Stimulated activated CD4-positive, alpha-beta T cell treated with anti-CD3 and anti-CD28 coated beads, Interleukin-1b, Interleukin-23, amount 100 ng/mL, for 24 hours (primary cell): ENCODE measurements at places on chromosomes 13 and 19.

DNA sequence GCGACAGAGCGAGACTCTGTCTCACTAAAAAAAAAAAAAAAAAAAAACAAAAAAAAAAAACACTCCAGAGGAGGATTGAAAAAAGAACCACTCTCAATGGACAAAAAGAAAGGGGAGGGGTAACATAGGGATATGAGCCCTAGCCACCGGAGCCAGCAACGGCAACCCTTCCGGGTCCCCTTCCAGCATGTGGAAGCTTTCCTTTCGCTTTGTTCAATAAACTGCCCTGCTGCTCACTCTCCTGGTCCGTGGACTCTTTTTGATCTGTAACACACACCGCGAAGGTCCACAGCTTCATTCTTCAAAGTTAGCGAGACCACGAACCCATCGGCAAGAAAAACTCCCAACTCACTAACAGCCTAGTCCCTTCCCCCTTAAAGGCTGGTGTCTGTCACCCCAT, 1.0 kb upstream of the REX1BD start:
- DNase-seq: no peak

DNA sequence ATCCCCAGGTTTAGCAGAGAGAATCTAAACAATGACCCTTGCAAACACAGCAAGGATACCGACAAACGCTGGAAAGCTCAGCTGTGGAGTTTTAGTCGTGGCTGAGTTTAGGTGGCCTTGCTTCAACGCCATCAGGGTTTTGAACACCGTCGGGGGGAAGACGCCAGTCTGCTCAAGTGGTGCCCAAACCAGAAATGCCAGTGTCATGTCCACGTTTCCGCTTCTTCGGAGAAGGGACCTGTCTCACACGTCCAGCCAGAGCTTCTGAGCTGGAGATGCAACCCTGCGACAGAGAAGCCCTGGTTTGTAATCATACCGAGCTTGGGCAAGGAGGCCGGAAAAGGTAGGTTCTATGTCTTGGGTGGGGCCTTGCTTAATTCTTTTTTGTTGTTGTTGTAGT, 42.6 kb upstream of the ATP11A start:
- DNase-seq: no peak

DNA sequence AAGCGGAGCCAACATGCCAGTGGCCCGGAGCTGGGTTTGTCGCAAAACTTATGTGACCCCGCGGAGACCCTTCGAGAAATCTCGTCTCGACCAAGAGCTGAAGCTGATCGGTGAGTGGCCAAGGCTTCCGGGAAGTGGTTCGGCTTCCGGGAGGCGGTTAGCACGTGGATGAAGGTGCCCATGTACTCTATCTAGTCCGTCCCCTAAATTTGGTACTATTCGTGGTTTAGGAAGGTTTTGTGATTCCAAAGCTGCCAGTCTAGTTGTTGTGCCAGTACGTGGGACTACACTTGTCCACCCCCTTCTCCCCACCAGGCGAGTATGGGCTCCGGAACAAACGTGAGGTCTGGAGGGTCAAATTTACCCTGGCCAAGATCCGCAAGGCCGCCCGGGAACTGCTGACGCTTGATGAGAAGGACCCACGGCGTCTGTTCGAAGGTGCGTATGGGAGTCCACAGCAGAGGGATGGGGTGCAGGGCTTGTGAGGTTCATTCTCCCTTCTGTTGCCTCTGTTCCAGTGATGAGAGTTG, 579 bp downstream of the RPS9 start:
- no peak for DNase-seq

- no peak for DNase-seq
Measured at GRCh38 chr19:17402982-17403855, 2.2 kb downstream of the BST2 start.

DNA sequence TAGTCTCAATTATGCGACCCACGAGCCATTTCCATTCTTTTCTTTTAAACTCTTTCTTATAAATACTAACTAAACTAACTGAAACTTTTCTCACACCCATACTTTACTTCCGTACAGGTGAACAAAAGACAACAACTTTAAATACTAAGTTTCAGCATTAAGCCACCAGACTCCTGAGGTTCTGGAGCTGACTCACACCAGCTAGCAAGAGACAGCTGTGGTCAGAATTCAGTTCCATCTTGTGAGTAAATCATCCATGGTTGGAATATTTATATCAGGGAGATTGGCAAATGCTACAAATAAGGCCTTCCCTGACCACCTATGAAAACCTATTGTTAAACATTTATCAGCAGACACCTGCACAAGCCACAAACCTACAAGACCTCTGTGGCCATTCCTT, 897.0 kb downstream of the EFNB2 start:
- DNase-seq: no peak

DNA sequence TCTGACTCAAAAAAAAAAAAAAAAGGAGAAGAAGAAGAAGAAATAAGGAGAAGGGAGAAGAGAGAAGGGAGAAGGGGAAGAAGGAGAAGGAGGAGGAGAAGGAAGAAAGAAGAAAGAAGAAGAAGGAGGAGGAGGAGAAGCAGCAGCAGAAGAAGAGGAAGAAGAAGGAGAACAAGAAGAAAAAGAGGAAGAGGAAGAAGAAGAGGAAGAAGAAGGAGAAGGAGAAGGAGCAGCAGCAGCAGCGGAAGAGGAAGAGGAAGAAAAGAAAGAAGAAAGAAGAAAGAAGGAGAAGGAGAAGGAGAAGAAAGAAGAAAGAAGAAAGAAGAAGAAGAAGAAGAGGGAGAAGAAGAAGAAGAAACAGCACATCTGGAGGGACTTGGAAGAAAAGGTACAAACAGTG, 4.1 kb upstream of the CNN1 start:
- DNase-seq: no peak

DNA sequence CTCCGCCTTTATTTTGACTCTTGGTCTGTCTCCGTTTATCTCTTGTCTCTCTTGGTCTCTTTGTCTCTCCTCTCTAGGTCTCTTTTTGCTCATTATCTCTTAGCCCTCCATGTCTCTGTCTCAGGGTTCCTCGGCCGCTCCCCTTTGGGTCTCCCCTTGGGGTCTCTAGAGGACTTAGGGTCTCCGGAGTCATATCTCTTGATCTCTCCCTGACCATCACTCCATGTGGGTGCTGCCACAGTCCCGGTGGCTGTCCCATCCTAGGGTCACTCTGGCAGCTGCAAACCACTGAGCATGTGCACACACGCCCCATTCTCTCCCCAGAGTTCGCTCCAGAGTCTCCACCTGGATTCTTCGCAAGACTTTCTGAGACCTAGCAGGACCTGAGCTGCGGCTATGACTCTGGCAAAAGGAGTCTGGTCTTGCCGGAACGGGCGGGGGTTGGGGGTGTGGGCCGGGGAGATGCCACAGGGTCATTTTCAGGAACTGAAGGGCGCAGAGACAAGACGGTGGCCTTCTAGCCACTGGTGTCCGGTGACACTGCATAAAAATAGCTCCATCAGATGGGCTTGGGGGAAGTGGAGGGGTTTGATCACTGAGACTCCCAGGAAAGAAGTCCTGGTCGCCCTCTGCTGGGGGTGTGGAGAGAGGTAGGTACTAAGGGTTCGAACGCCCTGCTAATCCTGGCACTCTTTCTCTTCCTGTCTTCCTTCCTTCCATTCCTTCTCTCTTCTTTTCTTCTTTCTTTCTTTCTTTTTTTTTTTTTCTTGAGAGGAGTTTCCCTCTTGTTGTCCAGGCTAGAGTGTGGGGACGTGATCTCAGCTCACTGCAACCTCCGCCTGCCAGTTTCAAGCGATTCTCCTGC, 1.2 kb upstream of the KCNA7 start:
- DNase-seq: no peak

GRCh38 chr19:54002495-54003315, 11.3 kb downstream of the CACNG6 start:
- DNase-seq: no peak

DNA sequence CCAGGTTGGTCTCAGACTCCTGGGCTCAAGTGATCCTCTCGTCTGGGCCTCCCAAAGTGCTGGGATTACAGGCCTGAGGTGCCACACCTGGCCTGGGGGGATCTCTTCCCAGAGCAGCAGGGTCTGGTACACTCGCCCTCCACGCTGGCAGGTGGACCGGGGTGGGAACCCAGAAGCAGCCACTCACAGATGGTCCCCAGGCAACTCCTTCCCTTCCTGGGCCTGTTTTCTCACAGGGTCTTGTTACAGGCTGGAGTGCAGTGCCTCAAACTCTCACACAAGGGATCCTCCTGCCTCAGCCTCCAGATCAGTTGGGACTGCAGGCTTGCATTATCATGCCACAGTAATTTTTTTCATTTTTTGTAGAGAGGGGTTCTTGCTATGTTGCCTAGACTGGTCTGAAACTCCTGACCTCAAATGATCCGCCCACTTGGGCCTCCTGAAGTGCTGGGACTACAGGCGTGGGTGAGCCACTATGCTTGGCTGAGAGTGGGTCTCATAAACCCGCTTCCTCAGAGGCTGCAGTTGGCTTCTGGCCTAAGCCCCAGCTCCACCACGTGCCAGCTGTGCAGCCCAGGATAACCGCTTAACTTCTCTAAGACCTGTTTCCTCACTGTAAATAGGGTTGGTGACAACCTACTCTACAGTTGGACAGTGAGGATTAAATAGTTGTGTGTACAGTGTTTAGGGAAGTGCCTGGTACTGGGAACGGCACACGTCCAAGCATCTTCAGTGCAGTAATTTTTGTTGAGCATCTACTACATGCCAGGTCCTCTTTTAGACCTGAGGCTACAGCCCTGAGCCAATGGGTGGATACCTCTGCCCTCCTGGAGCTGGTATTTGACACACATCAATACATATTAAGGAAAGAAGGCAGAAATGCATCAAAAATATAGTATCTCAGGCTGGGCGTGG, 871 bp upstream of the CCER2 start:
- no peak for DNase-seq

- DNase-seq: no peak
Measured at GRCh38 chr19:40335101-40335500, 13.1 kb downstream of the C19orf47 start.

DNA sequence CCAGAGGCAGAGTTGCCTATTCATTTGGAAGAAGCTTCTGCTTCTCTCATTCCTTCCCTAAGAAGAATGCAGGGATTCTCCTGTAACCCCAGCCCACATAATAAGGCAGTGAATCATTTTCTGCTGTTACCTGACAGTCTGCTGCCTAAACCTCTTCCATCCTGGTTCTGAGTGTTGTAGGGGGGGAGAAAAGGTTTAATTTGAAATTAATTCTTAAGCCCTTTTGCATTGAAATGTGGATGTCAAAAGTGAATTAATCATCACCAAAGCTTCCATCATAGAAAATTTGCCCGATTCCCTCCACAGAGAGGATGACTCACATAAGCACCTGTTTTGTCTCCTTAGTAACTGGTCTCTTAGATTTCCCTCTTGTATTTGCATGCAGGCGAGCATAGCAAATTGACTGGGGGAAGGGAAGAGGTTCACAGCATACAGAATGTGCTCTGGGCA, 146.7 kb upstream of the FNDC3A start:
- no peak for DNase-seq

DNA sequence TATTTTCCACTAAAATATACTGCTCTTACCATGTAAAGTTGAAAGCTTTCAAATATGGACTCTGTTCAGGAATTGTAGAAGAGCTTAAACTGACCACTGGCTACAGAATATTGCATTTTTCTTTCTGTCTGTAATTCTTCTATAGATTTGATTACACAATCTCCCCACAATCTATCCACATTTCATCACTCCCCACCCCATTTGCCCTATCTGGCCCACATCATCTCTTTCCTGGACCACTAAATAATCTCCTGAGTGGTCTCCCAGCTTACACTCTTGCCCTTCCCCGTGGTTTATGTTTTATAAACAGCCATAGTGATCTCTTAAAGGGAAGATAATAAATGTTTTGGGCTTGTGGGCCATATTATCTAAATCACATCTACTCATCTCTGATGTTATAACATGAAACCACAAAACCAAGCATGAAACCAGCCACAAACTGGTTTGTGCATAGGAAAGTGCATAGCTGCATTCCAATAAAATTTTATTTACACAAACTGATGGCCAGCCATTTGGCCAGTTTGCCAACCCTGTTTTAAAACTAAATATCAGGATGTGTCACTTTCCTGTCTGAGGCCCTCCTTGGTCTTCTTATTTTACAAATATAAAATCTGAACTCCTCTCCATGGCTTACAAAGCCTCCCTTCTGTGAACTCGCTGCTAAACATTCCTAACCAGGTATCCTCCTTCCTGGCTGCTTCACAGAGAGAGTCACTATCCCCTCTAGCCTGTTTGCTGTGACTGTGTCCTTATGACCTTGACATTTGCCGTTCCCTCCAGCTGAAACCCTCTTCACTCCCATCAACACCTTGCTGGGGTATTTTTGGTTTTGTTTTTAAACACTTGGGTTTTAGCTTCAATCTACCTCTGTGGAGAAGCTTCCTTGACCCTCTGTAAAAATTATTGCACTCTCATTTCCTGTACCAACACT, 500.9 kb downstream of the GPC6 start:
- no peak for DNase-seq

- no peak for DNase-seq
Measured at GRCh38 chr19:46482631-46483030, 11.3 kb upstream of the PNMA8A start.

DNA sequence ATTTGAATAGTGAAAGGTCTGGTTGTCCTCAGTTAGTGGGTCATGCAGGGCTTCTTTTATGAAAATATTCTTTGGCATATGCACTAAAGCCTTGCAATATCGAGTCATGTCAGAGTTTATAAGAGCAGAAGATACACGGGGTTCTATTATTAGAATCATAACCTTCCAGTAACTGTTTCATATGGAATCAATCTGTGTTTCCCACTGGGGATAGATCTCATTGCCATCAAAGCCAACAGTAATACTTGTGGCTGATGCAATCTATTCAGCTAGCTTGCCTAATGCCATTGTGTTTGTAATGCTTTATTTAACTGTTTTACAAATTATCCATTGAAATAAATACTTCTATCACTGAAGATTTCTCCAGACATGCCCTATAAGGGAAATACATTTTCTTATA, 746.9 kb upstream of the PCDH9 start:
- DNase-seq: no peak

- no peak for DNase-seq
Measured at GRCh38 chr13:37225414-37226070, 120.1 kb upstream of the CSNK1A1L start.

DNA sequence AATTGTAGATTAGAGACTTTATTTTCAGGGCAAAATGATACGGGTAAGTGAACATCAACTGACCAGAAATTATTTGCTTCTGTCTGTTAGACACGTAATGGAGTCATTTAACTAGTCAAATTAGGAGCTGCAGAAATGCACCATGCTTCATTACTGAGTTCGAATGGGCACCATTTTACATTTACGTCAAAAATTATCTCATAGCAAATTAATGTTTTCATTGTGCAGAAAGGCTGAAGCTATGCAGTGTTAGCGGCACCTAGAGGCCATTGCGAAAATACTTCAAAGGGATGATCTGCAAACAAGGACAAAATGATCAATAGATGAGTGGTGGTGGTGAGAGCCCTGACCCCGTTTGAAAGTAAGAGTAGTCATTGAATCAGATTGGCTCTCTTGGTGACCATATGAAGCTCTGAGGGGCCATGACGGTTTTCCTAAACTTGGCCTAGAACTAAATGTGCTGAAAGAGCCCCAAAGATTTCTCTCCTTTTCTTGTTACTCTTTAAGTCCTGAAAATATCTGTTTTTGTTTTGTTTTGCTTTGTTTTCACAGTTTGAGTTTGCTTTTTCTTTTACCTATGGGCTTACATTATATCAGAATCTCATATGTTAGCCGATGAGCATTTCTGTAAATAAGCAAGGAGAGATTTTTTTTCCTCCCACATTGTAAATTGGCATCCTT, 277.9 kb downstream of the ZNF536 start:
- no peak for DNase-seq

GRCh38 chr13:107852072-107852471, 363.3 kb downstream of the LIG4 start:
- no peak for DNase-seq

- no peak for DNase-seq
Measured at GRCh38 chr19:48571378-48572162, 19.6 kb downstream of the SULT2B1 start.

GRCh38 chr13:44617648-44618047, 41.5 kb upstream of the TSC22D1 start:
- no peak for DNase-seq

GRCh38 chr13:113110852-113111315, 5.3 kb downstream of the F7 start:
- no peak for DNase-seq
